ENCODE measurements at places on chromosomes 3 and 15.

DNA sequence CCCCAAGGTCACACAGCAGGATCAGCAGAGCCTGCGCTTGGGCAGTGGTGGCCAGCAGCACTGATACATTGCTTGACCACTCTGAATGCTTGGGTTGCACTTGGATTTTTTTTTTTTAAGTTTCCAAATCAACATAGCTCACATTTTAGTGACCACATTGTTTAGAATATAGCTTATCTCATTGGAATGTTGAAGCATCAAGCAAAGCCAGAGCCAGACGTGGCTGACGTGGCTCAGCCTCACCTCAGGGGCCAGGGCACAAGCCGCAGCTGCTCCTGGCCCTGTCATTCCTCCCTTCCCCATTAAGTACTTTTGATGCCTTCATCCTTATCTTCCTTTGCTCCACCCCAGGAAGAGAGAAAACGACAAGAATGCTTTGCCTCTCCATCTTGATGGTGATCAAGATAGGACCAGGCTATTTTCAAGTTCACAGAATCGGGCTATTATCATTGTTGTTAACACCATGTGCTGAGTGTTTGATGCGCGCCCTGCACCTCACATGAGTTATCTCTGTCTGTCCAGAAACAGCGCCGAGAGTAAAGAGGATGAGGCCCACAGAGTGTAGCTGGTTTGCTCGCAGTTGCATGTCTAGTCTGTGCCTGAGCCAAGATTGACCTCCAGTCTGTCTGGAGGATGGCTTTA lies 75.8 kb downstream of the AAGAB start:
- DNase-seq = no peak

GRCh38 chr3:112424394-112424793 lies 74.9 kb downstream of the BTLA start:
- no peak for DNase-seq

- no peak for DNase-seq
Measured at GRCh38 chr3:182726258-182727142, 66.8 kb upstream of the ATP11B start.

DNA sequence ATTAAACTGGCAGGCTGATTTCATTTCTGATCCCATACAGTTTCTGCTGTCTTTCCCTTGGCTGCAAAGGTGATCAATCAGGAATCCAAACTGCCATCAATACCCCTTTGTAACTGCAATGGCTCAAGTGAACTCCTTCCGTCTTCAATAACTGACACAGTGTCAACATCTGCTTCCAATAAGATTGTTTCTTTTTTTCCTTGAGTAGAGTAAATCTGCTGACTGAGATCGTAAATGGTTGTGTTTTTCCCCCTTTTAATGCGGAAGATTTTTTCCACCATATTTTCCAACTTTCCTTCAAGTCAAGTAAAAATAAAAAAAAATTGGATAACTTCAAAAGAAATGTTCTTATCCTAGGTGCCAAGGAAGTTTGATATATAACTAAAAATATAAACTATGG lies 48.7 kb downstream of the VGLL3 start:
- no peak for DNase-seq

- no peak for DNase-seq
Measured at GRCh38 chr3:13074006-13074375, 762 bp upstream of the IQSEC1 start.

- no peak for DNase-seq
Measured at GRCh38 chr15:100060276-100060926, 281.4 kb downstream of the ADAMTS17 start.

DNA sequence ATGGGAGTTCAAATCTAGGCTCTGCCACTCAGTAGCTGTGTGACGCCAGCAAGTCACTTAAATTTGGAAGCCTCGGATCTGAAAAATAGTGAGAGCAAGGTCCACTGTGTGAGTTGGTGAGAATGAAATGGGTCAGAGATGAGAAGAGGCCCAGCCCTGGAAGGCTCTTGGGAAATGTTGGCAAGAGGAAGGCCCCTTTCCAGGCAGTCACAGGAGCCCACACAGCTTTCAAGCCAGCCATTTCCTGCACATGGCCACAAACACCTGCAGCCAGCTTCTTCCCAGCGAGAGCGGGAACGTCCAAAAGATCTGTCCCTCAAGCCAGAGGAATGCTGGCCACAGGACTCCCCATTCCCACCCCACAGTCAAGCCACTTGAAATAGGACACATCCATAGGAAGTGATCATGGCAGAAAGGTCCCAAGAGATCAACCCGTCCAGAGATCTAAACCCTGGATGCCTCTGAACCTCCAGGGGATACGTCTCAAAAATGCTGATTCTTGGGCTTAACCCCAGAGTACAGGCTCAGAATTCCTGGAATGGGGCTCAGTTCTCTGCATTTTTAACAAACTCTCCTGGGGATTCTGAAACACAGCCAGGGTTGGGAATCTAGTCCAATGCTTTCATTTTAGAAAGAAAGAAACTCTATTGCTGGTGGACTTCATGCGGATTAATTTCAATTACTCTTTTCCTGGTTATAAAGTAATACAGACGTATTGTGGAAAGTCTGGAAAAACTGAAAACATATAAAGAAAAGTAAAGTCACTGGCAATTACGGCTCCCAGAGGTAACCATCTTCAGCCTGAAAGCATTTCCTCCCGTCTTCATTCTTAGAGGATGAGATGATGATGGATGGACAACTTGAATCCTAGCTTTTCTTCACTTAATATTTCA lies 35.9 kb downstream of the NTRK3 start:
- no peak for DNase-seq

DNA sequence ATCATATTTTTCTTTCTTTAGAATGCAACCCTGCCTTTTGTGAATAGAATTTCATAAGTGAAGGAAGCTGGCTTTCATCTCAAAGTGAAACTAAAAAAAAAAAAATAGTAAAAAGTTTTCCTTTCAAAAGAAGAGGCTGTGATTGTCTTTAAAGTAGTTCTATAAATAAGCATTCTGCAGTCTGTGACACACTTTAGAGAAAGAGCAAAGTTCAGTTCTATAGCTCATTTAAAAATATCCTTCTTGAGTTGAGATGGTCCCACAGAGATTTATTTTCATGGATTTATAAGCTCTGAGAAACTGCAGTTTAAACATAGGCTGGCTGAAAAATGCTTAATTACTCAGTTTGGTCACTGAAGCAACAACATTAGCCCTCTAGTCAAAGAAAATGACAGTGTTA lies 36.1 kb upstream of the CNTN6 start:
- DNase-seq = no peak

- no peak for DNase-seq
Measured at GRCh38 chr3:12878141-12878574, 36.8 kb upstream of the RPL32 start.

GRCh38 chr3:50609763-50610085 lies 1.9 kb downstream of the CISH start:
- DNase-seq = no peak

DNA sequence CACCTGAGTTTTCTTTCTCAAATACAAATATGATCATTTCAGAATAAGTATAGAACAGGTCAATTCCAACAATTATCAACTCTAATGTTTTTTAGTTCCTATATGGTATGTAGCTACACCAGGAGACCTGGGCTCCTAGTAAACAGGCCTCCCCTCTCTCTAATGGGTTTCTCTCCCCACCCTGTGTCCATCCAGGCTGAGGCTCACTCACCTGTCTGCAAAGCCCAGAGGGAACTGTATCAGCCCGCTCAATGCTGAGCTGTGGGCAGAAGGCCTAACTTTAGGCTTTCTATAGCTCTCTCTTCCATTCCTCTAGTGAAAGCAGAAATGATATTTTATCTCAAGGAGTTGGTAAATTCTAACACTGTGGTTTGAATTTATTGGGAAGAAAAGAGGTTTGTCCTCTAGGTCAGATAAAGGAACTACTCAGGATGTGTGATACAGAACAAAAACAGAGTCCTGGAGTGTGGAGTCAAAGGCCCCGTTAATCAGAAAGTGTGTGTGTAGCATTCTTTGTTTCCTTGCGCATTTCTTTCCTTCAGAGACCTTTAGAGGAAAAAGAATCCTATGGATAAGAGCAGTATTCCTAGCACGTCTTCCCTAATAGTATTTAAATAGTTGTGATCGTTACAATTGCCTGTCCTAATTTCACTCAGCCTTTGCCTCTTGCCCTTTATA lies 408.9 kb downstream of the PYDC2 start:
- no peak for DNase-seq

GRCh38 chr3:108442281-108442680 lies 68.1 kb downstream of the MYH15 start:
- no peak for DNase-seq

GRCh38 chr3:80087767-80088166 lies 320.0 kb upstream of the ROBO1 start:
- no peak for DNase-seq

DNA sequence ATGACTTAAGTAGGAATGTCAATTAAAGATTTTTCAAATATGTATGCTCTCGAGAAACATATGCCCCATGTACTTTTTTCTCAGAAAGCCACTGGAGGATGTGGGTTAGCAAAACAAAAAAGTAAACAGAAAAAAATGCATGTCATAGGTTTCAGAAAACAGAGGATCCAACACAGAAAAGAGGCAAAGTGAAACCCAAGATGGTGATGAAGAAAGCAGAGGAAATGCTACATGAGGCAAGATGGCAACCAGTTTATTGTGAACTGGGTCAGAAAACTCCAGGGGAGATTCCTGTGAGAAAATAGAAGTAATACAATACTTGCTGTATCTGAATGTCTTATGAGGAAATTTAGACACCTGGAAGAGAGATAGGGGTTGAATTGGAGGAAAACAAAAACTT lies 30.8 kb upstream of the EOMES start:
- DNase-seq = no peak

DNA sequence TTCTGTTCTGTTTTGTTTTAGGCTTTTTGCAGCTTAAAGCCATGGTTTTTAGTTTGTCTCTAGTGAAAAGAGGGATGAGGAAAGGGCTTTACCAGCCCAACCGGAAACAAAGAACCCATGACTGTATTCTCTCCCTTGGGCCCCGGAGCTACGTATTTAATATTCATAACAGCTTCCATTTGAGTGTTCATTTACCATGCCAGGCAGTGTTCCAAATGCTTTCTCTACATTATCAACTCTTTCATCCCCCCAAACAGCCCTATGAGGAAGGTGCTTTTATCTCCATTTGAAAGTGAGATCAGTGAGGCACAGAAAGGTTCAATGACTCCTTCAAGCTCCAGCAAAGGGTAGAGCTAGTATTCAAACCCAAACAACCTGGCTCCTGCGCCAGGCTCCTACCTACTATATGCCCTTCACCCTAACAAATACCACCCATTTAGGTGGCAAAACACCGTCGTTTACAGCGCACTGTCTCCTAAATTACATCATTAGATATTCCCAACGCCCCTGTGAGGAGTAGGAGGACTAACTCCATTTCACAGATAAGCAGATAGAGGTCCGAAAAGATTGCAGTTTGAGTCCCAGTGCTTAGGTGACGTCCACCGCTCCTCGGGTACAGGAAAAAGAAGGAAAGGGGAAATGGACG lies 27.9 kb downstream of the GTPBP8 start:
- no peak for DNase-seq

DNA sequence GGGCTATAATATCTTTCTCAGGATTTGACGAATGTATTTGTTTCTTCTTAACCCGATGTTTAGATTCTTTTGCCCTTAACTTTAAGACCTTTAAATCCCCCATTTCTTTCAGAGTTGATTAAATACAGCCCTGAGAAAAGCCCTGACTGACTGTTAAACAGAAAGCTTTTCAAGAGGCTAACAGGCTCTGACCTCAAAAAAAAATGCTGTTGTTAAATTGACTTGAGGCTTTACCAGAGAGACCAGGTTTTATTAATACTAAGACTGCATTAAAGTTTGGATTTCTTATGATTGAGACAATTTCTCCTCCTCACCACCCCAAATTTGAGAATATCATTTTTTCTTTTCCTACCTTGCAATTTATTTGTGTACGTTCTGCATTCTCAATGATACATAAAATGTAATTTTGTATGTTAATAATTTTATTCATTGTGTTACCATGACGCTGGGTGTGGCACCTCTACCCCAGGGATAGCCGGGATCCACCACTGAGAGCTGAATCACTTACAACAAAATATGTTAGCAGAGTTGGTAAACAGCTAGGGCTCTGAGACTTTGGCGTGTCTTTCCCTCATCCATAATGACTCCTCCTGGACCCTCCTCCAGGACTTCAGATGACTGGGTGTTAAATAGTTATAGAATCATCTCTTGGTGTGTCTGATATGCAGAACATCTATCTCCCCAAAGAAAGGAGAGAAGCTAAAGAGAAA lies 753.5 kb downstream of the NAALADL2 start:
- DNase-seq = no peak

- no peak for DNase-seq
Measured at GRCh38 chr15:99732751-99733267, 428 bp downstream of the LYSMD4 start.

GRCh38 chr3:149560617-149561016 lies 86.1 kb downstream of the TM4SF4 start:
- DNase-seq = no peak

- DNase-seq = no peak
Measured at GRCh38 chr3:31240466-31240865, 292.3 kb upstream of the STT3B start.

DNA sequence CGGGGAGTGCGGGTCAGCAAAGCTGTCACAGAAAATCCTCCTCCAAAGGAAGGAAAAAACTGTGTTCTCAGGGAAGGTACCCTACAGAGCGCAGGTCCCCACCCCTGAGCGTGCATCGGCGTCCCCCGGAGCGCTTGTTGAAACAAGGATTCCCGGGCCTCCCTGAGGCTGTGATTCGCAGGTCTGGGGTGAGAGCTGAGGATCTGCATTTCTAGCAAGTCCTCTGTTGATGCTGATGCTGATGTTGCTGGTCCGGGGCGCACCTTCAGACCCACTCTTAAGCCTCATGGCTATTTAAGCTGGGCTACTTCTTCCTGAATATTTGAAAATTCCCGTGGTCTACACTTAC lies 226.2 kb upstream of the IGF1R start:
- DNase-seq = no peak

- no peak for DNase-seq
Measured at GRCh38 chr3:122183521-122183892, at the start of gene CASR. Gene CASR, plus strand, starts transcription at chr3:122183668. Its CDS starts 70,522 bp downstream, at chr3:122254190.

DNA sequence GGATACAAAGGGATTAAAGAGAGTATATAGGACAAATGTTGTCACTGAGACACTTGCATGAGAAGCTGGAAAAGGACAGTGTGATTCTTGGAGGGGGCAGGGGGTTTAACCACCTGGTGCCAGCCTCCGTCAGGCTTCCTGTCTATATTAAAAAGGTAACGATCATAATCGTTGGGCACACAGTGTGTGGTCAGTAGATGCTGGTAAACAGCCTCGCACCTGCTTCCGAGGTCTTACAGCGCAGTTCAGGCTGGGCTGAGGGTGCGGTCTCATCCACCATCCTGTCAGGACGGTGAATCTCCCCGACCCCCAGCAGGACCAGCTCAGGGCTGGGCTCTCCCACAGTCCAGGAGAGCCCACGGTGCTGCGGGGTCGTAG lies 47.7 kb upstream of the SMAD6 start:
- DNase-seq = no peak

GRCh38 chr3:137641879-137642704 lies 122.0 kb upstream of the SOX14 start:
- DNase-seq = no peak
